ENCODE measurements at places on chromosomes 7 and 10. TPM values are rescaled to one million over a fixed set of nuclear protein-coding genes. Genes with fewer than 3 reads are reported as not detected.

The MSMB gene
- total RNA-seq, result 15.8 TPM

DNA sequence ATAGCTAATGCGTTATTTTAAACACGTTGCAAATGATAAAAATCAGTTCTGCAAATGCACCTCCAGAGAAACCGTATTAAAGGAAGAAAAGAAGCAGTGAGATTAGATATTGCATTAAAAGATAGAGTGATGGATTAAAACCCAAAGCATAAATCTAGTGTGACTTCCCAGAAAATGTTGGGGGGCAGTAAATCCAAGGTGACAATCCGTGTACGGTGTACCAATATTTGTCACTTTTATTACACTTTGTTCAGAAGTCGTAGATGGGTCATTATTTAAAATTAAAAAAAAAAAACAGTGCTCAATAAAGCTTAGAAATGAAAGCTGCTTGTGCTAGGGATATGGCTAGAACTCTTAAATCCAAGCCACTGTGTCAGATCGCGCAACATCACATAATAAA, 106.4 kb downstream of the TMEM130 start:
- DNase-seq, result no peak

DNA sequence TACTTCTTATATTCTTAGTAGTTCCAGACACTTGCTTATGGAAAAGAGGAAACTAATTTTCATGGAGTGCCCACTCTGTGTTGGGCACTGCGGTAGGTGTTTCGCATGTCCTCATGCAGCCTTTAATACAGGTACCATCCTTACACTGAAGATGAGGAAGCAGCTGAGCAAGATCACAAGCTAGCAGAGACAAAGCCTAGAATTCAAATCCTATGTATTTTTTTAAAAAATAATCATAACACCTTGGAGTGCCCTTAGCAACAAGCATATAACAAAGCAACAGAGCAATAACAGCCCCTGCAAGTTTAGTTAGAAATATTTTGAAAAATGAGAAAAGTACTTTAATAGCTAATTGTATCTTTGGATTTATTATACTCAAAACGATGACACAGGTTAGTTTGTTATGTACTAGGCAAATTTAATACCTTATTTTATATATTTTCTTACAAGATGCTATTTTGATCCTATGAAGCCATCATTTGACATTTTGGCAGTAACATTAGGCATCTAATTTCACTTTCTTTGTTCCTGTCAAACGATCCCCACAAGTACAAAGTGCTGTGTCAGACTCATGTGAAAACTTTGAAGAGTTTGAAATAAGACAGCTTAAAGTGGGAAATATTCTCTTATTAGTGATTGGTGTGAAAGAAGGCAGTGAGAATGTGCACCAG, 245.8 kb downstream of the CDK14 start:
- DNase-seq, result no peak

GRCh38 chr7:48515171-48515570, 343.9 kb downstream of the ABCA13 start:
- DNase-seq, result no peak

All from mucosa of gallbladder (tissue), 1 donor.